ENCODE measurements at places on chromosomes 5 and 9. TPM values are rescaled to one million over a fixed set of nuclear protein-coding genes. Genes with fewer than 3 reads are reported as not detected.

Gene FPGS
- 131 TPM for total RNA-seq

- DNase-seq, result no peak
These were observed 316.3 kb downstream of the FAM170A start for GRCh38 chr5:119945691-119946090.

GRCh38 chr5:155822177-155822576 lies 504.8 kb upstream of the SGCD start:
- no peak for DNase-seq

- DNase-seq, result no peak
These were observed 15.0 kb upstream of the HMGCR start for GRCh38 chr5:75322066-75322465.

- DNase-seq, result no peak
These were observed 1.1 kb downstream of the CTNND2 start for GRCh38 chr5:11903121-11903613.

GRCh38 chr9:126488310-126488709 lies 125.4 kb upstream of the LMX1B start:
- no peak for DNase-seq

GRCh38 chr5:60810438-60811085 lies 33.5 kb downstream of the ELOVL7 start:
- peak; percentile 65 for DNase-seq

DNA sequence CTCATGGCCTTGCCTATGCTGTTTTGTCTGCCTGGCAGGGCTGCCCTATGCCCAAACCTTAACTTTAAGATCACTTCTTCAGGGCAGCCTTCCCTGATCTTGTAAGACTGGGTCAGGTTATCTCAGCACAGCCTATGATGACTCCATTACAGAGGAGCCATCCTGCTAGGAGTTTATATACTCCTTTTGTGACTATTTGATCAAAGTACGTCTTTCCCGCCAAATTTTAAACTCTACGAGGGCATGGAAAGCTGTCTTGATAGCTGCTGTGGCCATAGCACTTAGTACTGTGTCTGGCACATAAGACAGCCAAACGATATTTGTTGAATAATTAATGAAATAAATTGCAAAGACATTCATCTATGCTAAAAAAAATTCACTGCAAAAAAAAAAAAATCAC lies 60.6 kb downstream of the PPP2R2B start:
- DNase-seq, result no peak

DNA sequence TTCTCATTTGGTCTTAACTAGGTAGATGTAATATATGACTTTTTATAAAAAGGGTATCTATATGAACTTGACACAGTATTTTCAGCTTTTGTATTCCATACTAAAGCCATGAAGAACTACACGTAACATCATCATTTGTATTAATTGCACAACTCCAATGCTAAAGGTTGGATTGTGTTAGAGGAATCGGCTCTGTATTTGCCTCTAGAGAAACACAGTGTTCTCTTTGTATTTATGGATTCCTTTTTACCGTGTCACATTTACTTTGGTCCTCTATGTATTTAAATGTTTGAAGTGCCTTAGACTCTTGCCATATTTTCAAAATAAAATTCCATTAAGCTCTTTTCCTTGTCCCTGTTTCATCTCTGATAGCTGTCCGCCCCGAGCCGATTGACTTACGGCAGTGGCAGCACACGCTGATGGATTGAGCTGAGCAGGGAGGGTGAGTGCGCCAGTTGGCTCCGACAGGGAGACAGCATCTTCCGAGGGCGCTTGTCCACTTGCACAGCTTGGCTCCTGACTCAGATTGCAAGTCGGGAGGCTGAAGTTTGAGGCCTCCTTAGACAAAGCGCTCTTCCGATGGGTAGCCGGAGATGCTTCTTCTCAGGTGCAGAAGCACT lies 95.6 kb upstream of the DMRT1 start:
- DNase-seq, result no peak

GRCh38 chr9:121466142-121466541 lies 33.5 kb downstream of the GGTA1 start:
- no peak for DNase-seq

Gene SPATA31A7
- total RNA-seq, result not detected

DNA sequence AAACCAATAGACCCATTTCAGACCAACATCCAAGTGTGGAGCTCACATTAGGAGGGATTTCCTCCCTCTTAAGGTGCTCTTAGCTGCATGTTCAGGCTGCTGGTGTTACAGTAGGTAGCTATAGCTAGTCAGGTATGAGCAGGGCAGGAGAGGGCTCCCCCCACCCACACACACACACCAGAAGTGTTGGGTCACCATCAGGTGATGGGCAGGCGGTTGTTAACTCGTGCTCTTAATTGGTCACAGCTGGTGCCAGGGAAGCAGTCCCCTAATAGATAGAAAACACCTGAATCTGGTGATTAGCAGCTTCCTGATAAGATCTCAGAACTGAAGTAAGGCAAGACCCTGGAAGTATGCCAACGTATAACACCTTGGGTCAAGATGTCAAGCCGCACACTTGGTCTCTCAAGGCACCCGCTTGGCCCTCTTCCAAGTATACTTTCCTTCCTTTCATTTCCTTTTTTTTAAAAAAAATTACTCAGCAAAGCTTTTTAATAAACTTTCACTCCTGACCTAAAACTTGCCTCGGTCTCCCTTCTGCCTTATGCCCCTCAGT lies 532.4 kb downstream of the DNAH5 start:
- DNase-seq, result no peak

Gene PCDHGB3
- 1.3 TPM for total RNA-seq

Gene RGS3
- total RNA-seq, result 158 TPM

Gene MAMDC2
- total RNA-seq, result 12.2 TPM

DNA sequence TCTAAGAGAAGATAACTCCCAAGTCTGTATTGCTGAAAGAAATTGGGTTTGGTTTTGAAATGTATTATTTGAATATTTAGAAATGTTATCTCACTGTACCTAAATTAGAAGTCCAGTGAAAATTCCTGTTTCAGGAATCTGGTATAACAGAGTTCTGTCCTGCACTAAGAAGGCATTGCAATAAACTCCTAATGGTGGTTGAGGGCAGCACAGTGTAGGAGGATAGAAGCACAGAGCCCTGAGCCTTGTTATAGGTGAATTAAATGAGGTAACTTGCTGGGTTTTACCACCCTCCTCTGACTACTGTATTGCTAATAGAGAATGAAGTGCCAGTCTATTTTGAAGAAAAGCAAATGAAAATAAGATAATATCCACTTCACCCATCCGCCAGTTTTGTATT lies 143.4 kb downstream of the CD180 start:
- DNase-seq, result no peak

DNA sequence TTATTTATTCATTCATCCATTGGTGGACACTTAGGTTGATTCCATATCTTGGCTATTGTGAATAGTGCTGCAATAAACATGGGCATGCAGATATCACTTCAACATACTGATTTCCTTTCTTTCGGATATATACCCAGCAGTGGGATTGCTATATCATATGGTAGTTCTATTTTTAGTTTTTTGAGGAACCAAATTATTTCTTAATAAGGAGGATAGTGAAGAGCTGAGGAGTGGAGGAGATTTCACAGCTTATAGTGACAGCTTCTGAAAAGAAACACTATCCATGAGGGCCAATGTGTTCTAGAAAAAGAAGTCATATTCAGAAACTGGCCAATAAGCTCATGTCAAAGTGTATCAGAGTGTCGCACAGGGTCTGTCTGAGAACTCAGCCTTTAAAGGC lies 183.3 kb downstream of the SEC61B start:
- DNase-seq, result no peak

DNA sequence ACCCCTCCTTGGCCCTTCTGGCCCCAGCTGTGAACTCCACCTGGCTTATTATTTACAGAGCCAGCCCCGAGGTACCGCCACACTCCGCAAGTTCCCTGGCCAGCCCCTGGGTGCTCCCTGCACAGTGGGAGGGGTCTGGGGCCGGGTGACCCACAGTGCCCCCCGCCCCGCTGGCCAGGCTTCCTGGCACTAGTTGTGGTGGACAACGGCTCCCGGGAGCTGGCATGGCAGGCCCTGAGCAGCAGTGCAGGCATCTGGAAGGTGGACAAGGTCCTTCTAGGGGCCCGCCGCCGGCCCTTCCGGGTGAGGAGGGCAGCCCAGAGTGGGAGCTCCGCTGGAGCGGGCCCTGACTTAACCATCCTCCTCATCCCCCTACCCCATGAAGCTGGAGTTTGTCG lies 3.9 kb downstream of the MAMDC4 start:
- DNase-seq, result no peak

GRCh38 chr5:178511172-178511571 lies 79.0 kb downstream of the COL23A1 start:
- DNase-seq, result no peak
